ENCODE measurements at places on chromosomes 7 and 10. TPM values are rescaled to one million over a fixed set of nuclear protein-coding genes. Genes with fewer than 3 reads are reported as not detected.
A peak's percentile ranks its signal among the peaks of the same experiment; 100 is the strongest.

DNA sequence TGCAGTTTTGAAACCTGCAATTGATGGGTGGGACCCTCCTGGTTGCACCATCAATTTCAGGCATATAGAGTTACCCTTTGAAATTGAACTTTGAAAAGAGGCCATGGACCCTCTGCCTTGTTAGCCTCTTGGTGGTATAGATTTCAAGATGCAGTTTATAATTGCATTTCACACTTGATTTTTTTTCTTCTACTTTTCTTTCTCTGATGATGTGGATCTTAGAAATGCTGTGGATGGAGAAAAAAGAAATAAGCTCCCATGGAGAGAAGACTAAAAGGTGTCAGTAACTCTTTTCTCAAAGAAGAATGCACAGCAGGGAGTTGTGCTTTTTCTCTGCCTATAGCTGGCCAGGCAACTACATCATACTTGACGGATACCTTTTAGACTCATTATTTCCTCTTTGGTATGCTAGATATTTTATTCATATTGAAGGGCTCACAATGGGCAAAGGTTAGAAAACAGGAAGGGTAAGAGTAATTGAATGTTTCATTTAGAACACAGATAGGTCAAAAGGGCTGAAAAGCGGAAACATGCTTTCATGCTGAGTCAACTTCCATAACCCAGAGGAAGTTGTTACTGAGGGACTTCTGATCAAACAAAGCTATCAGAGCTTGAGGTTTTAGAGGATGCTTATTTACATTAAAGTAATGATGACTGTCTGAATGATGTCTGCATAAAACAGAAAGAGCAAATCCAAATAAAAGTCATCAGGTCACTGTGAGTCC lies 773.2 kb upstream of the LRRN3 start:
- no peak for DNase-seq

GRCh38 chr10:83542774-83543411 lies 596.4 kb upstream of the GHITM start:
- DNase-seq, result no peak

GRCh38 chr7:100152937-100153666 lies 4.4 kb downstream of the LAMTOR4 start:
- DNase-seq, result no peak

GRCh38 chr7:104137971-104138370 lies 69.8 kb downstream of the ORC5 start:
- peak; percentile 47 for DNase-seq

Gene CALCR
- total RNA-seq, result not detected

Gene KEL
- not detected for total RNA-seq

- peak; percentile 4 for DNase-seq
These were observed 26.1 kb downstream of the ENKUR start for GRCh38 chr10:24989867-24990266.

Gene BTBD16
- total RNA-seq, result not detected

DNA sequence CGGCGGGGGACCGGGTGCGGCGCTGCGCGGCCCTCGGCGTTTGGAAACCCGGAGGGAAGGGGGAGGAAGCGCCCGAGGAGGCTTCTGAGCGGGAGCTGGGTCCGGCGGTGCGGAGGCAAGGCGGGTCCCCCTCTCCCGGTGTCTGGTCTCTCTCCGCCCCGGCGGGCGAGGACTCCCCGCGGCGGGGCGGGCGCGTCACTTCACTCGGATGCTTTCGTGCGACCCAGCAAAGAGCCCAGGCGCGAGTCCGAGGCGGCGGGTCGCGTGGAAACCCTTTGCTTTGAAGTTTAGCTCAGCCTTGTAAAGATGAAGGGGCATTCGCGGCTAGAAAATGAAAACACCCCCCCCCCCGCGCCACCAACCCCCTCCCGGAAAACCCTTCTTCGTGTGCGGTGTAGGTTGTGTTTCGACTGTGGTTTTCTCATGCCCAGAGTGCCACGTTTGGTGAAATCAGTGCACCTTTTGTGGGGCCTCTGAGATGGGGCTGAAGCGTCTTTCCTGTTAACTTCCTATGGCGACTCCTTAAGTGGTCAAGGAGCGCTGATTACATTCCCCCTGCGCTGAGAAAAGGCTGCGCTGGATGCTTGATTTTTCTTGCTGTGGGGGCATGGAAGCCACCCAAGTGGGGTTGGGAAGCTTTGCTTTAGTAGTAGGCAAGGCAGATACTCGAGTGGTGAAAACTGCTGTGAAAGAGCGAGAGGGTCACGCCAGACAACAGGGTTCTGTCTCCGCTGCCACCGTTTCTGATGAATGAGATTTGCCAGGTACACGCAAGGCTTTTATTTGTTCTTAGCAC lies 876 bp downstream of the GNAI1 start:
- peak; percentile 10 for DNase-seq

GRCh38 chr7:91266067-91266688 lies 1.9 kb downstream of the FZD1 start:
- DNase-seq, result no peak

DNA sequence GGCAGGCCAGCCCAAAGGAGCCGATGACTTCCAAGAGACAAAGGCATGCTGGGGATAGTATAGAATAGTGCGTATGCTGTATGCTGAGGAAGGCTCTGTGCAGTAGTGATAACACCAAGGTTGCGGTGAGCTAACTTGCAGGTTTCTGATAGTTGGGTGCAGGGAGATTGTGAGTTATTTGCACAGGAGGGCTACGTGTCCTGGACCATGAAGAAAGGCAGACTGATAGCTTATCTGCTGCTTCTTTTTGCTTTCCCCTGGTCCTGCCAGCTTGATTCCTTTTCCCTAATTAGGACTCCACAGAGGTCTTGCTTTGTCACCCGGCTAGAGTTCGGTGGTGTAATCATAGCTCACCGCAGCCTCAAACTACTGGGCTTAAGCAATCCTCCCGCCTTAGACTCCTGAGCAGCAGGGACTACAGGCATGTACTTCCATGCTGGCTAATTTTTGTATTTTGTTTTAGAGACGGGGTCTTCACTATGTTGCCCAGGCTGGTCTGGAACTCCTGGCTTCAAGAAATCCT lies 43.9 kb upstream of the ARHGAP12 start:
- DNase-seq, result no peak

Gene PTPRE
- total RNA-seq, result 17.5 TPM

DNA sequence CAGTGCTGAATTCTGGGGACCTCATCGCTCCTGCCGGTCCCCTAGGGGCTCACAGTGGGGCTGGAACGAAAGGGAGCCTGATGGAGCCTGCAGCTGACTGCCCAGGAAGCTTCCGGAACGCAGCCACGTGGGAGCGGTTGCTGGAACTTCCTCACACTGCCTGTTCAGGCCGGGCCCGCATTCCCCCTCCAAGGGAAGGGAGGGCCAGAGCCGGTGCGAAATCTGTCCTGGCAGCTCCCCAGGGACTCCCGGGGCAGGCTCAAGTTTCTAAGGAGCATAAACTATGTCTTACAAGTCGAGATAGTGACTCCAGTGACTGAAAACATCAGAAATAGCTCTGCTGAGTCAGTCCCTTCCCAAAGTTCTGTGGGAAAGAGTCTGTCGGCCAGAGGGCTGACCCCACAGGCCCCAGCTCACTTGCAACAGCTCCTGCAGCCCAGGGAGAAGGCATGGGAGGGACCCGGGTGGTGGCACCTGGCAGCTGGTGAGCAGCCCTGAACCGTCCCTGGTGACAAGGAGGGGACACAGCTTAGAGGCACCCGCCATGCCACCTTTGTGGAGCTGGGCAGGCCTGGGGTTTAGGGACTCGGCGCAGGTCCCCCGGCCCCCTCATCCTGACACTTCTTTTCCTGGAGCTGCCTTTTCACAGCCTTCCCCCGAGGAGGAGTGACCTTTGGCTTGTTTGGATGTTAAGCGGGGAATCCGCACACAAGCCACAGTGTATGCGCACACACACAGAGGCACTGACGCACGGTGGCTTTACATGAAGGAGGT lies 47.6 kb downstream of the PDGFA start:
- DNase-seq, result peak; percentile 99

GRCh38 chr7:137694405-137694804 lies 152.4 kb downstream of the DGKI start:
- no peak for DNase-seq

Gene HOXA5
- total RNA-seq, result 5.6 TPM

DNA sequence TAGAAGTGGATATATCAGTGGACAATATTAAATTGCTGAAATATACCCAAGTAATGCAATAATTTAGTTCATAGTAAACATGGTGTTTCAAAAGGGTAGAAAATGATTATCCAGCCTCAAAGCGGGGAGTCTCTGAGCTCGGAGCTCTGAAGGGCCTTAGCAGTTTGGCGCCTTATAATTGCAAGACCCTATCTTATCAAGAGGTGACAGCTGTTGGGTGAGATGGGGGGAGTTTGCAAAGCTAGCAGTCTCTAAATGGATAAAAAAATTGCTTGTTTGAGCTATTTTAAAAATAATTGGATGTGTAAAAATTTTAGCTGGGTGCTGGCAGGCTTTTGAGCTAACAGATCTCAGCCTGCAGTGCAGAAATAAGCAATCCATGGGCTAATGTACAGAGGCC lies 219.2 kb downstream of the CCSER2 start:
- DNase-seq, result no peak

GRCh38 chr7:17781491-17782215 lies 158.6 kb downstream of the SNX13 start:
- DNase-seq, result peak; percentile 77

Gene TFR2
- 0.98 TPM for total RNA-seq

GRCh38 chr10:50387007-50387731 lies 135.9 kb upstream of the ASAH2 start:
- DNase-seq, result no peak

DNA sequence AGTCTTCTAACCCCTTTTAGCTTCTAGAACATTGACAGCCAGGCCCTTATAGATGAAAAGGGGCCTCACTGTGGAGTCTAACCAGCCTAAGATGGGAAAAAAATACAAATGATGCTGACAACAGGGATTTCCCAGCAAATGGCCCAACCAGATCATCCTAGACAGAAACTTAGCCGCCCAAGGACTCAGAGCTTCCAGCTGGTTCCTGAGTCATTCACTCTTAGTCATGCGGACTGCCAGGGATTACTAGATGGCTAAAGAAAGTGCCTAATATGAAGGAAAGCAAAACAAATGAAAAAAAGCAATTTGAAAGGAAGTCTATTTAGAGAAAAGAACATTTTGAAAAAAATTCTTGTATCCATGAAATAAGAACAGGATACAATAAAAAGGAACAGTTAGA lies 23.7 kb downstream of the TSPAN14 start:
- peak; percentile 91 for DNase-seq

GRCh38 chr10:77085344-77085743 lies 552.3 kb downstream of the KCNMA1 start:
- DNase-seq, result no peak

DNA sequence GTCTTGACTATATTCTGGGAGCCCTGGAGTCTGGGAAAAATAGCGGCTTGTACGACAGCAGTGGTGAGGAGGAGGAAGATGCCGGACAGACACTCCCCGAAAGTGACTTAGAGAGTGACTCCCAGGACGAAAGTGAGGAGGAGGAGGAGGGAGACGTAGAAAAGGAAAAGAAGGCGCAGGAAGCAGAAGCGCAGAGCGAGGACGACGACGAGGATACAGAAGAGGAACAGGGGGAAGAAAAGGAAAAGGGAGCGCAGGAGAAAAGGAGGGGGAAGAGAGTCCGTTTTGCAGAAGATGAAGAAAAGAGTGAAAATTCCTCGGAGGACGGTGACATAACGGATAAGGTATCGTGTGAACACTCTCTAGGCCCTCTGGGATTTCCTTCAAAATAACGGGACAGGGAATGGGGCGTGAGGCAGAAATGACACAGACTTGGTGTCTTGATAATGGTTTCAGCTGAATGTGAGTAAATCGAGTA lies 908 bp downstream of the NOM1 start:
- no peak for DNase-seq

Gene CALML3
- total RNA-seq, result not detected

- peak; percentile 11 for DNase-seq
These were observed 211.2 kb upstream of the PODXL start for GRCh38 chr7:131767591-131767990.

- DNase-seq, result no peak
These were observed 73.2 kb downstream of the SFMBT2 start for GRCh38 chr10:7337431-7338171.

GRCh38 chr7:1665549-1666316 lies 4.3 kb upstream of the ELFN1 start:
- peak; percentile 23 for DNase-seq

- peak; percentile 49 for DNase-seq
These were observed 8.6 kb upstream of the CRYGN start for GRCh38 chr7:151448261-151449252.

Gene TMEM72
- total RNA-seq, result not detected

Gene ACHE
- total RNA-seq, result not detected

GRCh38 chr10:44937196-44938005 lies 22.2 kb upstream of the RASSF4 start:
- DNase-seq, result peak; percentile 60

GRCh38 chr7:4164556-4164955 lies 517.5 kb upstream of the FOXK1 start:
- no peak for DNase-seq
